ENCODE measurements at places on chromosomes 6 and 20.

- DNase-seq: peak; percentile 86
Observed at GRCh38 chr6:108560463-108561308, at the start of gene FOXO3. TSS of gene FOXO3 (plus strand) at chr6:108560917. CDS start at chr6:108561209, 292 bp downstream.

DNA sequence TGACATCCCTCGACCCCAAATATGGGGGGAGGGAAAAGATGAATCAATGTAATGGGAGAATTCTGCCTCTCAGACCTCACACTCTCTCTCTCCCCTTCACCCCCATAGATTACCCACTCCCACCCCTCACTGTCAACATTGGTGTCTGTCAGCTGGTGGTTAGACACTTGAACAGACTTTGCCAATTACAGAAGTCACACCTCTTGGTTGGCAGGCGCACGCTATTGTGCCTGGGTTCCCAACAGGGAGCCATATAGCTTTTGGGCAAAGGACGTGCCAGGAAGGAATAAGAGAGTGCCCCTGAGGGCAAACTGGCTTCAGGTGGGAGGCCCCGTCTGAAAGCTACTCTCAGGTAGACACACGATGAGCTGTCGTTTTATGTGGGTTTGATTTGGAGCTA, 54.1 kb upstream of the FYN start:
- DNase-seq: no peak

DNA sequence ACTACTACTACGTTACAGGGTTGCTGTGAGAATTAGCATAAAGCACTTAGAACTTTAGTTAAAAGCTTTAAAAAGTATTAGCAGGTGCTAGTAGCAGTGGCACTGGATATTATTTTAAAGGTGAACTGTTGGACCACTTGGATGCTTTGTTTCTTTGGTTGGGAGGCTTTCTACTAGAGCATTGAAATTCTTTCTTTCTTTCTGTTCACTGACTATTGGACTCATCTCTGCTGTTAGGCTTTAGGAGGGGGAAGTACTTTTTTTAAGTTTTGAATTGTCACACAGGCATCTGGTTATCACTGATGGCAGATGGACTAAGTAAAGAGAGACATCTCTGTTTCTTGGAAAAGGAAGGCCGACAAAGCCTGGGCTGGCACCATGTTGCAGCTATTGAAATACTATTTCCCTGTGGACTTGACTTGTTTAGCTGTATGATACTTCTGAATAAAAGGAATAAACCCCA, 4.8 kb downstream of the TBPL1 start:
- no peak for DNase-seq

DNA sequence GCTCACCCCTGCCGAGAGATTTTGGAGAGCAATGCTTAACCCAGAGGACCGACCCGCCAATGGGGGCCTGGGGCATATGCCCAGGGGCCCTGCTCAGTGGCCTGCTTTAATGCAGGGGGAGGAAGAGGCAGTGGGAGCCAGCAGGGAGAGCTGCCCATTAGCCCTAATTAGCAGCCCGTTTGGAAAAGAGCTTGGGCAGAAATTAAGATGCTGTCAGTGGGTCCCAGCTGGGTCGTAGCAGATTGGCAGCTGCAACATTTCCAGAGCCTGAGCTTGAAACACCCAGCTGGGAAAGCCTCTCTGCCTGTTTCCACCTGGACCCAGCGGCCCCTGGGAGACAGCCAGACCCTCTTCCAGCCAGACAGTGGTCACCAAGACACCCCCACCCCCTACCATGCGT, 39.5 kb downstream of the CD40 start:
- no peak for DNase-seq

DNA sequence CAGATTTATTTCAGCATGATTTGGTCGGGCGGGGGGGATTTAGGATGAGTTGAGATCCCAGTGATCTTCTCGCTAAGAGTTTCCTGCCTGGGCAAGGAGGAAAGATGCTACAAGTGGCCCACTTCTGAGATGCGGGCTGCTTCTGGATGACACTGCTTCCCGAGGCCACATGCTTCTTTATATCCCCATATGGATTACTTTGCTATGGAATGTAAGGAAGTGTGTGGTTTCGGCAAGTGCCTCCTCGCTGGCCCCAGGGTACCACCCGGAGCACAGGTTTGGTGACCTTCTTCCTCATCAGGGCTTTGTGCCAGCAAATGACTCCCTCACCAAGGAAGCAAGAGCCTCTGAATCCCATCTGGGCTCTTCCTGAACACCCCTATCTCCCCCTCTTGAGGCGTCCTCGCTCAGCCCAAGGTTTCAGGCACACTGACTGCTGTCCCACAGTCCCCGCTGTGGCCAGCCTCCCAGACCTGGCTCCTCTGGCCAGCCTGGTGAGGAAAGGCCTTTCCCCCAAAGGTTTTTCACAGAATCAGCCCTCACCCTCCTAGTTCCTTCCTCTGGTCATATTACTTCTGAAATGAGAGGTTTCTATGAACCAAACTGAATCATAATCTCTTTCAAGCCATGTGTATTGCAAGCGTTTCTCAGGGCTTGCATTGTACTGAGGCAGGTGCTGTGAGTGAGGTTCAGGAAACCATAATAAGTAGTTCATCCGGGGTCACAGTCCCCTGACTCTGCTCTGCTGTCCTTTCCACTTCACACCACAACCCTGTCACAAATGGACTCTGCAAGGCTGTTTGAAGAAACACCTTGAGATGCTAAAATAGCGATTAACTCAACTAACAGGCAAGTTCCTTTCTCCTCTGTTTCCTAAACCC, 41.7 kb upstream of the IL17A start:
- DNase-seq: no peak

DNA sequence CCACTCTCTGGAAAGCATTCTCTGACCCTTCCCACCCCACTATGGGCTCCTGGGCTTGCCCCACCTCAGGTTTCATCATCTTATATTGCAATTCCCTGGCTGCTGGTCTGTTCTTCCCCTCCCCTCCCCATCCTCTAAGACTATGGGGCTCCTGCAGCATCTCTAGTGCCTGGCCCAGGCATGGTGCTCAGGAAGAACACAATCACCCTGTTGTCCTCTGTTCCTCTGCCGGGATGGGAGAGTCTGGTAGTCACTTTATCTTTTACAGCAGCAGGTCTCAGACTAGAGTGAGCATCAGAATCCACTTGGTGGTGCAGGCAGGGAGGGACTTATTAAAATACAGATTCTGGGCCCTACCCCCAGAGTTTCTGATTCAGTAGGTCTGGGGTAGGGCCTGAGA, 5.0 kb upstream of the LPIN3 start:
- DNase-seq: no peak

GRCh38 chr20:63403403-63404105, 42.4 kb upstream of the CHRNA4 start:
- no peak for DNase-seq

GRCh38 chr20:31566319-31566657, 38.8 kb upstream of the ID1 start:
- DNase-seq: no peak

- DNase-seq: no peak
Observed at GRCh38 chr20:44706301-44707017, 8.7 kb upstream of the CCN5 start.

DNA sequence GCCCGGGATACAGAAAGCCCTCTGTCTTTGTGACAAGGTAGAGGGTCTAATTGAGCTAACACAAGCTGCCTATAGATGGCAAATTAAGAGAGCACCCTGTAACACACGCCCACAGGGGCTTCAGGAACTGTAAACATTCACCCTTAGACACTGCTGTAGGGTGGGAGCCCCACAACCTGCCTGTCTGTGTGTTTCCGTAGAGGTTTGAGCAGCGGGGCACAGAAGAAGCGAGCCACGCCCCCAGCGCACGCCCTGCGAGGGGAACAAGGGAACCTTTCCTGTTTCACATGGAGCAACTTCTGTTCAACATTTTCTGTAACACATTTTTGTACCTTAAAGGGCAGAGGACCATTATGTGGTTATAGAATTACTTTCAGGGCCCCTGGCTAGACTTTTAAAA, 231.7 kb upstream of the EXOC2 start:
- DNase-seq: no peak

GRCh38 chr6:106060167-106060566, 26.0 kb upstream of the PRDM1 start:
- DNase-seq: no peak

DNA sequence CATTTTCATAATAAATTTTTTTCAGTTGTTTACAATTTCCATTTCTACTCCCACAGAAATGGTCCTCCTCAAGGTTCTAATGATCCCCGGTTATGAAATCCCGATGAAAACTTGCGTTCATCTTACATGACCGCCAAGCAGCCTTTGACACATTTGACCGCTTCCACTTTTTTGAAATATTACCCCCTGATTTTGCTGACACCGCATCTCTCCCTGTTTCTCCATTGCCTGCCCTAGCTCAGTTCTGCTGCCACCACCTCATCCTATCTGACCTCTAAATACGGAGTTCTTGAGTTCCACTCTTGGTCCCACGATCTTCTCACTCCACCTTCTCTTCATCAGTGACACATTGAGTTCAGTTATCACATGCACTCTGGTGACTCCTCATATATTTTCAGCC, 74.1 kb downstream of the SLC35B3 start:
- no peak for DNase-seq

DNA sequence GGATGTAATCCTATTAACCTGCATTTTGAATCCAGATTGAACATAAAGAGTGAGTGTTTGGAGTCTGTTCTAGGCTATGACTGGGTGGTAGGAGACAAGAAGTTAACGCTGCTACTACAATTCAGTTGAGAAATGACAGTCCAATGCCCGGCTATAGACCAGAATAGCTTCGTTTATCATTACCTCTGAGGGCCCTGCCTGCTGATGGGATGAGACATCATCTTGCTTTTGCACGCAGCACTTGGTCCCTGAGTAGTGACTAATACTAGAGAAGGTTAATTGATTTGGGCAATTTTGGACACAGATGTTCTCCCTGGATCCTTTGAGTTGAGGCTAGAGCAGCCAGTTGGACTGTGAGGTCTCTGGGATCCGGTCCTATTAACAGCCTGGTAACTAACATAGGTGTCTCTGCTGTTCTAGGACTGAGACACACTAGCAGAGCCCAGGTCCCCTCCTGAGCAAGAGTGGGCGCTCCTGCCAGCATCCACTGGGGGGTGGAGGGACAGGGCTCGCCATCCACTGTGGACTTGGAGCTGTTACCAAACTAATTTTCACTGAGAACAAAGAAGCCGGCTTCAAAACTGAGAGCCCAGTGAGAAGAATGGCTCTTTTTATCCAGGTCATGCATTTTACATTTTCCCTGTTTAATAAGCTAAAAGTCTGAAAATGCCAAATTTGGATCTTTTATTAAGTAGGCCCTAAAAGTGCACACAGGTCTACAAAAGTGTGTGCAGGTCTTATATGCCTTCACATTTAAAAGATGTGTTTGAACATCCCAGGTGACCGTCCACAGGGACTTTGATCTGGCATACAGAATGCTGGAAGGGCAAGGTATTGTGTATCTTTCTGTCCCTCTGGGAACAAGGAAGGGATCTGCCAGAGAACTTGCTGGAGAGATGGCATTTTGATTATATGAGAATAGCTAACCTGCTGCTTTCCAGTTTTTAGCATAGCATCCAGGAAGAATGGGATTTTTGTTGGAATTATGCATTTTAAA, 212.5 kb downstream of the CDH4 start:
- no peak for DNase-seq

DNA sequence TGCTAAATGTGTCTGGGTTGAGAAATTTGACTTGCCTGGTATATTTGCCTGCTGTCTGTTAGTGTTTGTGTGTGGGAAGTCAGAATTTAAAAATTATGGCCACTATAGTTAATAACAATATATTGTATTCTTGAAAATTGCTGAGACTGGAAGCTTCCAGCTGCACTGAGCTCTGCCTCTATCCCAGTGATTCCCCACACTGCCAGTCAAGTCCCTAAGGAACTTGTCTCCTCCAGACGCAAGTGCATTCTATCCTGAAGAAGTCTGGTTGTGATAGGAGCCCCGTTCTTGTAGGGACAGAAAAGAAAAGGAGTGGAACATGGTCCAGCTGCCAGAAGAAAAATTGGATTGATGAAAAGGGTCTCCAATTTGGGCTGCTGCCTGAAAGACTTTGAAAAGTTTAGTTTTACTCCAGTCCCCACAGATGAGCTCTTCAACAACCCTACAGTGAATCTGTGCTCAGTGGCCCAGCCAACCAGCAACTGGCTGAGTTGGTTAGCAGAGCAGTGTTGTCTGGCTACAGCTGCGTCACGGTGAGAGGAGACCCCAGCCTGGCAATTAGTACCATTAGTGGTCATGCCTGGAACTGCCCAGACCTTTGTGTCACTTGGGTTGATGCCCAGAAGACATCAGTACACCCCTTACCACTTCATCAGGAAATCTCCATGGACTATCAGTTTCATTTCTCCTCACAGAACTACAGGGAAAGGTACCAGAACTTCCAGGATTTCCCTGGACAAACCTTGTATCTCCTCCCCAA, 183.1 kb upstream of the MCHR2 start:
- DNase-seq: no peak

GRCh38 chr6:95581073-95581472, 3.7 kb downstream of the MANEA start:
- no peak for DNase-seq

GRCh38 chr6:111015389-111016124, 33.7 kb downstream of the RPF2 start:
- no peak for DNase-seq

DNA sequence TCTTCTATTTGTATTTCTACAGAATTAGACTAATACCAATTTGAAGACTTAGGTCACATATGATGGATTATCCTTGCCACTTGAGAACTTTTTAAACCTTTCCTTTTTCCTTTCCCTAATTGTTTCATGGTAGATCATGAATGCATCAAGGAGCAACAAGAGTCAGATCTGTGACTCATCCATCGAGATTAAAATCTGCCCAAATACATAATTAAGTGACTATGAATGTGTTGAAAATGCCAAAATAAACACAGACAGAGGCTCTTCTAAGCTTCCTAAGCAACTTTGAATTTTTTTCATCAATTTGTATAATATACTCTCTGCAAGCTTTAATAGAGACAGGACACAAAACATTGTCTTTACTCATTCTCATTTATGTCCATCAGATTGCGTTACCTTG, 23.5 kb upstream of the HTR1E start:
- no peak for DNase-seq

- no peak for DNase-seq
Observed at GRCh38 chr20:58986968-58987517, 6.0 kb downstream of the NELFCD start.

DNA sequence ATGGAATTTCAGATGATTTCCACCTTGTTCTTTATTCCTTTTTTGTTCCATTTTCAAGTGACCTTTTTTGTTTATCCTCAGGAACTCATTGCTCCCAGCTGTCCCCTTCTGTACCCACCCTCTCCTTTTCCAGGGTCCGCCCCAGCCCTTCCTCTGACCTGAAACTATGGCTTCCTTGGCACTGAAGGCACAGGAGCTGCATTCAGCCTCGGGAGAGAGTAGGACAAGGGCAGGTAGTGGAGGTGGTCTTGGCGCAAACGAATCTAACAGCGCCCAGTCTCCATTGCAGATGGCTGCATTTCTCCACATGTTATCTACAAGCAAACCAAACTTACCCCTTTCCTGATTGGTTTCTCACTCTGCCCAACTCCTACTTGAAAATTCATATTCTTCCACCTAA, 8.8 kb upstream of the ULBP2 start:
- no peak for DNase-seq
